Renal pelvis (tissue), 12 donors: ENCODE measurements at places on chromosomes 7 and 10. TPM values are rescaled to one million over a fixed set of nuclear protein-coding genes. Genes with fewer than 3 reads are reported as not detected.

The FRMD4A gene
- 84.7 TPM for polyA plus RNA-seq

DNA sequence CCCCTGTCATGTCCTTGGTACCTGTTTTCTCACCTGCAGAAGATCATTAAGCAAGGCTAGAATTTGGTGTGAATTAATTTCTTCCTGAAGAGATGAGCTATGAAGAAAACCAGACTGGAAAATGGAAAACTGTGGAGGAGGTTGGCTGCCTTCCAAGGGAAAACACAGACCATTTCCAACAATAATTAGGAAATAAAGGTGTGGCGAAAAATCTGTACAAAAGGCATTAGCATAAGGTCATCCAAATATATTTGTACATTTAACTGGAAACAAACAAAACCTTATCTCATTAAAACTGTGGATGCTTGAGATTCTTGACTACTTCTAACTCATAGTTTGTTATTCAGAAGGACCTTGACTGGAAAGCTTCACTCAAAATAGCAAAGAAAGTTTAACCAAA, 1.7 kb downstream of the STN1 start:
- DNase-seq, result no peak

GRCh38 chr10:1605999-1606940, 131.1 kb downstream of the ADARB2 start:
- no peak for DNase-seq

DNA sequence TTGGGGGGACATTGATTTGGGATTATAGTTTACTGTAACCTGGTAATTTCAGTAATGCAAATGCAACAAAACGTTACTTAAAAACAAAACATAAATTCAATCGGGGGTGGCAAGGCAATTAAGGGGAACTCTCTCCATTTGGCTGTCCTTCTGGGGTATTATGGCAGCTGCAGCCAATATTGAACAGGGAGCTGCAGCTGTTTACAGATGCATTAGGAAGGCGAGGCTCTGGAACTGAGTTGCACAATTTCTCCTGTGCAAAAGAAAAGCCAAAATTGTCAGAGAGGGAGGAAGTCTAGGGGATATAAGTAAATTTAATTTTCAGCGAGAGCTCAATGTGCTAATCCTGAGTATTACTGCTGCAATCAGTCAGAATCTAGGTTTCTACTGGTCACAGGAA, 36.1 kb downstream of the NEUROD6 start:
- no peak for DNase-seq

- DNase-seq, result no peak
Measured at GRCh38 chr7:137096607-137097006, 228.2 kb downstream of the CHRM2 start.

GRCh38 chr10:36597756-36598320, 527.6 kb upstream of the ANKRD30A start:
- no peak for DNase-seq
